ENCODE measurements at places on chromosomes 13 and 19.

DNA sequence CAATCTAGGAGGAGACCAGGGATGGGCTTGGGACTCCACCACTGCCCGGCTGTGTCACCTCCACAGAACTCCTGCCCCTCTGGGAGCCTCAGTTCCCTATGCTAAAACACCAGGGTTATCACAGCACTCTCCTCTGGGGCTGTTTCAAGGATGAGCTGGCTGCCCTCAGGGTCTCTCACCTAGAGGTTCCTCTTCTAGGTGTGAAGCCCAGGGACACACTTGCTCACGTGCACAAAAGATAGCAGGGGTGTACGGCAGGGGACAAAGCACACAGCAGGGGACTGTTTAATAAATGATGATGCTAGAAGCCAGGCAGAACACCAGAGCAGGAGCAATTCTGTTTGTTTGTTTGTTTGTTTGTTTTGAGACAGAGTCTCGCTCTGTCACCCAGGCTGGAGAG lies 16.8 kb upstream of the LYPD3 start:
- no peak for DNase-seq

GRCh38 chr19:6580313-6580712 lies 10.6 kb downstream of the CD70 start:
- no peak for DNase-seq

GRCh38 chr19:7841751-7842660 lies 12.0 kb downstream of the EVI5L start:
- no peak for DNase-seq

DNA sequence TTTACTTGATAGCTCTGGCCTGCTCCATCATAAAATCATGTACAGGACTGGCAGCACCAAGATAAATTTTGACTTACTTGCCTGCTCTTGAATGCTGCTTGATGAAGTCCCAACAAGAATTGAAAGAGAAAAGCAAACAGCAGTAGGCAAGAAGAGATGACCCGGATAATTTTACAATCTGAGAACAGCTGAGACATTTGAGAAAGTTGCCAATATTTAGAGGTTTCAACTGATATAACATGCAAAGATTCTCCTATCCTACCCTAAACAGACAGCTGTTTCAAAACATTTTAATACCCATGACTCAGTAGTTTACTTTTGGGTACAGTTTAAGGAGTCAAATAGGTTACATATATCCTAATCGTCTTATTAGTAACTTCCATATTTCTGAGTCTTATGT lies 5.9 kb downstream of the FRY start:
- no peak for DNase-seq

DNA sequence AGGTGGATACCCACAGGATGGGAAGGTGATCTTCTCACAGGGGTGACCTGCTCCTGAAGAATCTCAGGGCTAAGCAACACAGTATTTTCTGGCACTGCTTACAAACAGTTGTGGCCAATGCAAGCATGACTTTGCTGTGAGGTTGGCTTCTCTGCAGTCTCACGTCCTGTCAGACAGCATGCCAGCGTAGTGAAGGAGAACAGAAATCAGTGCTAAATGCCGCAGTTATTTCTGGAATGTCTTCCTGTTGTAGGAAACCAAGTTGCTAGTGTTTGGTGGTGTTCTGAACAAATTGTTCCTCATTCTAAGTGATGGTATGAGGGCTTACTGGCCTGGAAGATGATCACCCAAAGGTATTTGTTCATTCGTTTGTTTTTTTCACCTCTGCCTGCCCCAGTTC lies 320.1 kb downstream of the MTUS2 start:
- no peak for DNase-seq

DNA sequence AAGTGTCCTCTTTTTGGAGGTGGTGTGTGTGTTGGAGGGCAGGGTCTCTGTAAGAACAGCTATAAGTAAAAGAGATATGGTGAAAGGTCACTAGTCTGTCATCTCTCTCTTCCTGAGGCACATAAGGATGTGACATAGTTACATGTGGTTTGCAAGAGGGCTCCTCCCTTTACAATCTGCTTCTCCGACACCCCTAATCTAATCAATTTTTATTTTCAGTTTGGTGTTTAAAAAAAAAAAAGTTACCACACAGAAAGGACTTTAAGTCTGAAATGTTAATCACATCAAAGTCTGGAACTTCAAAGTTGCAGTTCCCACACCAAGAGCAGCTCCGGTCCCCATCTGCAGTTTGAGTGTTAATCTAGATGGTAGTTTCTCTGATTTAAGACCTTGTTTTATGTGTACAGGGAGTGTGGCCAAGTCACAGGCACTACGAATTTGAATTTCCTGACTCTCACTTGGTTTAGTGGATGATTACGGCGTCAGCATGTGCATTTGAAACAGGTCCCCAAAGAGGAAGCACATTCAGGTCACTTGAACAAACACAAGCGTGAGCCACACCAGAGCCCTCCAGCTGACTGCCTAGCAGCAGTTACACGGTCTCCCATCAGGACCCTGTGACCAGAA lies 53.1 kb downstream of the FOXO1 start:
- DNase-seq: no peak

- no peak for DNase-seq
These were observed 4.9 kb upstream of the EBI3 start for GRCh38 chr19:4224470-4224869.

DNA sequence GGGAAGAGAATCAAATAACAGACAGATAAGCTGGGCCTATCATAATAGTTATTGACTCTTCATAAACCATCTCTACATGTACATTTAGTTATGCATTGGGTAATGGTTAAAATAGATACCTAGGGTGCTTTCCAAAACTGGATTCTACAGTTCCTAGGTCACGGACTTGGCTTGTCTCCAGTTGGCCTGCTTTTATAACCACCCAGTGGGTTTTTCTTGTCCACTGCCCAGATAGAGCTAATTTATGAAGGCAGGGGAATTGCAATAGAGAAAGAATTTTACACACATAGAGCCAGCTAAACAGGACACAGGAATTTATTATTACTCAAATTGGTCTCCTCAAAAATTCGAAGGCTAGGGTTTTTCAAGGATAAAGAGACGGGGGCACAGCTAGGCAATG lies 97.3 kb downstream of the FAM216B start:
- DNase-seq: no peak

GRCh38 chr19:39171479-39172465 lies 25.0 kb upstream of the NCCRP1 start:
- DNase-seq: no peak

DNA sequence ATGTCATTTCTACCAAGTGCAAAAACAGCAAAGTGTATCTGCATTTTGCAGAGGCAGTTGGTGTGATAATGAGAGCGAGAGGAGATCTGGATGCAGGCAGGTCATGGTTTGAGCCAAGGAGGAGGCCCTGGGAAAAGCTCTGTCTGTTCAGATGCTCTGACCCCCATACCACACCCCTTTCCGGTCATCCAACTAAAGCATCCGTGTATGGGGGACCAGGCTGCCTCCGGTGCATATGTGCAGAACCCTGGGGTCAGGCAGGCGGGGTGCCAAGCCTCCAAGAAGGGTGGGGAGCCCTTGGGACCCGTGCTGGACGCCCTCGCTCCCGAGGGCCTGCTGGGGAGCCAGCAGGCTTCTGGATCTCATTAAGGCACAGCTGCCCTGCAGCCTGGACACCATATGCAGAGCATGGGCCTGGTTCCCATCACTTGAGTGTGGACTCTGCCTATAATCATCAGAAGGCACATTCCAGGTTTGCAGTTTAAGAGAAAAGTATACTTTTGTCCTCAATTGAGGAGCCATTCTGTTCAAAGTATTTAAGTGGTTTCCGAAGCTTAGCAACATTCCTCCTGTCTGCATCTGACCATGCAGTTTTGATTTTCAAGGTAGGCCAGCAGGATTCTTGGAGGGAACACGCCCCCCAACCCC lies 56.1 kb downstream of the ALOX5AP start:
- no peak for DNase-seq

DNA sequence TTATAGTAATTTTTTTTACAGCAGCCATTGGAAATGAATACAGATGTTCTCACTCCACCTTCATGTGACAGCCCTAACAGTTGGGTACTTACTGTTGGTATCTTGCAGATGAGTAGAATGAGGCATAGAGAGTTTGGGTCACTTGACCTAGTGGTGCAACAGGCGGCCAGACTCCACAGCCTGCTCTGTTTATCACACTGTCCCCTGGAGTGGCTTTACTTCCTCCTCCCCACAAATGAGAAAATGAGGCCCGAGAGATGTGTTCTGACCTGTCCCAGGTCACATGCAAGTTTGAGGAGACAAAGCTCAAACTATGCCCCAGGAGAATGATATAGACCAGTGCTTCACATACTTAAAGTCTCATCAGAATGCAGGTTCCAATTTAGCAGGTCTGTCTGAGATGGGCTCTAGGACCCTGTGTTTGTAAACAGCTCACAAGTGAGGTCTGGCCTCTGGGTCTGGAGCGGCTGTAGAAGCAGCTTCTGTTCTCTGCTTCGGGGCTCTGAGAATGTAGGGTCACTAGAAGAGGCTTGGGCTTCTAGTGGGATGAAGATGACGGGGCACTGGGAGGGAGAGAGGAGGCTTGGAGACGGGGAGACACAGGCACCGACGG lies 37.4 kb upstream of the RCBTB2 start:
- no peak for DNase-seq

GRCh38 chr19:20273376-20273775 lies 106.4 kb downstream of the ZNF486 start:
- DNase-seq: no peak
